ENCODE measurements at places on chromosomes 6 and 20. TPM values are rescaled to one million over a fixed set of nuclear protein-coding genes. Genes with fewer than 3 reads are reported as not detected.

TAAR2 gene
- not detected for polyA plus RNA-seq

- no peak for DNase-seq
Observed at GRCh38 chr6:47323321-47323720, 13.6 kb upstream of the TNFRSF21 start.

DNA sequence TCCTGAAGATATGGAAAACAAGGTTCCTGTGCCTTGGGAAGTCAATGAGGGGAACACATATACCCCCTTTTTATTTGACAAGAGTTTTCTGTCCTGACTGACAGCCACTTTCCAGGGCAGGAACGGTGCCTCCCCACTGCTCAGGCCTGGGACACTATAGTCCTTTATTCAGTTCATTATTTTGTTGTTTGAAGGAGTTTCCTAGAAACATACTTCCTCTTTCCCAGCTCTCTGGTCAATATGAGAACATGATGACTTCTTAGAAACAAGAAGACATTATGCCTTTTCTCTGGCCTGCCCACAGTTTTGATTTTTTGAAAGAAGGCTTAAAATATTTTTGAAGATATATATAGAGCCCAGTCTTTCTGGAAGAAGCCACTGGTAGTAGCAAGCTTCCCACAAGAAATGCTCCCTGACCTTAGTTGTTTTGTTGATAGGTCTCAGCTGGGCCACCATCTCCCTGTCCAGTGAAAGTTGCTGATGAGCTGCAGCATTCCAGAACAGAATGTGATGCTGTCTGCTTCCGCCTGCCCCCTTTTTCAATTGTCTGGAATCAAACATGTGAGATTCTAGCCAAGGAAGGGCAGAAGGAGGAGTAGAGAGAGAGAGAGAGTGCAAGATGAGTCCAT, 350.0 kb upstream of the PRND start:
- no peak for DNase-seq

DNA sequence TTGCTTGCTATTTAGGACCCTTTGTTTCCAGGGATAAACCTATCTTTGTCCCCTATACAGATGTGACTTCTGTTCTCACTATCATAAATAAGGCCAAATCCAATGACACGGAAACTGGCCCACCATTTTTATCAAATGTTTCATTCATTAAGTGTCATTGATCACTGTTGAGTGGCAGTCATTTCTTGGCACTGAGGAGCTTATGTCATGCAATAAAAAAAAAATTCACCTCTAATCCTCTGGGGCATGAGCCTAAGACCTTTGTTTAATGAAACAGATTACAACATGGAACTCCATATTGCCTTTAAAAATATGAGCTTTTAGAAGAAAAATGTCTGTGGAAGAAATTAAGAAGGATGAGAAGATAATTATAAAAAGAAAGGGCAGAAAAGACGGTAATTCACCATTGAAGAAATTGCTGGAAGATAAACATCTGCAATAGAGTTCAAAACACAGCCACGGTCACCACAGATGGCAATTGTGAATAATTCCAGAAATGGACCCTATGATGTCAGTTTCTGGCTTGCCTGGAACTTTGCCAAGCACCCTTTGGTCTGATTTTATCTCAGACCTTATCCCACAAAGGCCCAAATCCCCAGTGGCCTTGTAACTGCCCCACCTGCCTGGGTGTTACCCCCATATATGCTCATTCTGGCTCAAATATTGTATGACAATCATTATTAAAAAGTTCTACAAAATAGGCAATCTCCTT, 91.1 kb downstream of the DST start:
- DNase-seq = no peak

DNA sequence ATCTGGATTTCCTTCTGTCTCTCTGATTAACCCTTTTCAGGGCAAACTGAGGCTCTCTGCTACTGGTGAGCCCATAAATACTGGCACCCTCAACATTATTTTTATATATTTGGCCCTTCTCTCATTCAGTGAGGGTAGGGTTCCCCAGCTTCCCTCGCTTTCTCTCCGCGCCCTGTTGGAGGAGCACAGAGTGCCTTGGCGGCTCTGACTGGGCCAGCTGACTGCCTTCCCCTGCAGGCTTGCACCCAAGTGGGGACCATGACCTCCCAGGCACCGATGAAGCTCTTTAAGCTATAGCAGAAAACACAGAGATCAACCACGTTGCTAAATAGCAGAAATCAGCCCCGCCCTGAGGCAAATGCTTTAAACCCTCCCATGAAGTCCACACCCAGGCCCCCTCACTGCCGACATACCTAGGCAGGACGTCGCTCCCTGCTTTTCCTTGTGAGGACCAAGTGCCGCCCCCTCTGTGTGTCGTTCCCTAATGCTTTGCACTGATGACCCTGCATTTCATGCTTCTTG, 105.0 kb downstream of the HUS1B start:
- no peak for DNase-seq
